NCI-H2107 (cell line): ENCODE measurements at places on chromosomes 2 and 18.

DNA sequence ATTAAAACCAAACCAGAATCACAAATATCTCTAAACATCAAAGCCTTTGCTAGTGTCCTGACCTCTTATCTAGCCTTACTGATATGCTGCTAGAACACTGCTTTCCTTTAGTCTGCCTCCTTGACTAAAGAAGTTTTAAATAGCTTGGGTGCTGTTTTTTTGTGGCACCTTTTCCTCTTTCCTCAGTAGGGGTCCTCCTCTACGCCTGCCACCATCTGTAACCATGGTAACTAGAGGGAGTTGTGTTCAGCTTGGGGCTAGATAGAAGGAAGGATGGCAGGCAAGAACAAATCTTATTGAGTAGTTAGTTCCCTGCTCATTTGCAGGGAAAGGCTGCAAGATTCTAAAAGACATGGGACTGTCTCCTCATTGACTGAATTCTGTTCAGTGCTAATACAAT is 86.0 kb downstream of the TAF4B start:
- DNase-seq = no peak

- no peak for DNase-seq
Measured at GRCh38 chr2:167335541-167335992, 447.3 kb downstream of the XIRP2 start.

GRCh38 chr2:125516496-125517109 is 1139.4 kb upstream of the GYPC start:
- no peak for DNase-seq

DNA sequence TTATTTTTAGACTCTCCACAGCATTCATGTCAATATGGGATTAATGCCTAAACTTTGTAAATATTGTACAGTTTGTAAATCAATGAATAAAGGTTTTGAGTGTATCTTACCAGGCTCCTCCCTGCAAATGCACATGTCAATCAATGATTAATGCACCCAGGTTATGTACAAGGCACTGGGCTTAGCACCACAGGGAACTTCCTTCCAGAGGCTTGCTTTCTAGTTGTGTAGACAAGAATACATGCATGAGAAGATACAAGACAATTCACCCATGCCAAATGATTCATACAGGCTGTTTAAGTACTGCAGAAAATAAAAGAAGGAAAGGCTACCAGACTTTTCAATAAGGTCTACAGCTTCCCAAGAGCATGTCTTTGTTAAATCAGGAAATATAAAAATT is 114.1 kb downstream of the MMADHC start:
- DNase-seq = no peak

GRCh38 chr18:28602391-28602790 is 425.5 kb upstream of the CDH2 start:
- no peak for DNase-seq

DNA sequence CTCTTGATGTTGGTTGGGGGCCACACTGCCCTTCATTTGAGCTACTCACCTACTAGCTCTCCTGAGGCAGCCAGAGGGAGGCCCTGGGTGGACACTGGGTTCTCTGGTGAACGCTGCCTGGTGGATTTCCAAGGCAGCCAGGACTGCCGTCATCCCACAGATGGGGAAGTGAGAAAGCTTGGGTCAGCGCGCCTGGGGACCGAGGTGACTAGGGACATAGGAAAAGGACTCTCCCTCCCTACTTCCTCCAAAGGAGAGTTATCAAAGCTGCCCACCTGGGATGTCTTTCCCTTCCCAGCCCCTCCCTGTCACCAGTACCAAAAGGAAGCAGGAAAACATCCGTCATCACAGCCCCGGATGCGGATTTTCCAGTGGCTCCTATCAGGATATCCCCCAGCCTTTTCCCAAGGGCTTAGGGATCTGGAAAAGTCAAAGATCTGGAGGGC is 3.8 kb upstream of the SEMA4C start:
- no peak for DNase-seq

GRCh38 chr18:77084688-77085035 is 47.9 kb downstream of the MBP start:
- DNase-seq = no peak

- no peak for DNase-seq
Measured at GRCh38 chr2:207161247-207162123, 4.3 kb downstream of the KLF7 start.

GRCh38 chr18:47601581-47602272 is 328.7 kb downstream of the SMAD2 start:
- DNase-seq = no peak

DNA sequence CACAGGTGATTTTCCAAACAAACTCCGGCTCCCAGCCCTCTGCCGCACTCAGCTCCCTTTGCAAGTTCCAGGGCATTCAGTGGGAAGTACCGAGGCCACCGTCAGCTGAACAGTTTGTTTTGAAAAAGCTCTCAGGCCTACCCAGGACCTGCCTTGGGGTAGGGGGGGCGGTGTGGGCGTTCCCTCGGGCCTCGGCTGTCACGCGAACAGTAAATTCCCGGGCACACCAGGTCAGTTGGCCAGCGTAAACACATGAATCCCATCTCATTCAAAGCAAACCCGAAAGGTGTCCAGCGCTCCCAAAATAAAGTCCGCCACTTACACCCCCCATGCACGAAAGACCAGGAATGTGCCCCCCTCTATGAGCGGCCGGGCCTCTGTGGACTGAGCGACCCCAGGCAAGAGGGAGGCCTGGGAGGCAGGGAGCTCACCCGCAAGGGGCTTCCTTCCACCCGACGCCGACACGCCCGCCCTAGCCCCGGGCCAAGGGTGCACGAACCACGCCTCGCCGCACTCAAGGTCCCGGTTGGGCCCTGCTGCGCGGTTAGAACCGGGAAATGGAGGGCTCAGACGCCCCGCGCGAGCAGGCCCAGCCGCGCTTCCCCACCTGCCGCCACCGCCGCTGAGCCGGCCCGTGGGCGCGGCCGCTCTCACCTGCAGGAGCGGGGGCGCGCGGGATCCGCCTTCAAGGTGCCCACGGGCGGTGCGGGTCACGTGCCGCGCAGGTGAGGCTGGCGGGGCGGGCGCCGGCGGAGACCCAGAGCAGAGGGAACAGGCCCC is at the start of gene WDSUB1:
TSS of gene WDSUB1 (minus strand) at position 775 of the 780 bp plus-strand sequence. CDS start 3,634 bp downstream, outside the sequence.
- DNase-seq = peak; percentile 26

GRCh38 chr2:24594283-24594682 is 103.2 kb downstream of the NCOA1 start:
- no peak for DNase-seq

DNA sequence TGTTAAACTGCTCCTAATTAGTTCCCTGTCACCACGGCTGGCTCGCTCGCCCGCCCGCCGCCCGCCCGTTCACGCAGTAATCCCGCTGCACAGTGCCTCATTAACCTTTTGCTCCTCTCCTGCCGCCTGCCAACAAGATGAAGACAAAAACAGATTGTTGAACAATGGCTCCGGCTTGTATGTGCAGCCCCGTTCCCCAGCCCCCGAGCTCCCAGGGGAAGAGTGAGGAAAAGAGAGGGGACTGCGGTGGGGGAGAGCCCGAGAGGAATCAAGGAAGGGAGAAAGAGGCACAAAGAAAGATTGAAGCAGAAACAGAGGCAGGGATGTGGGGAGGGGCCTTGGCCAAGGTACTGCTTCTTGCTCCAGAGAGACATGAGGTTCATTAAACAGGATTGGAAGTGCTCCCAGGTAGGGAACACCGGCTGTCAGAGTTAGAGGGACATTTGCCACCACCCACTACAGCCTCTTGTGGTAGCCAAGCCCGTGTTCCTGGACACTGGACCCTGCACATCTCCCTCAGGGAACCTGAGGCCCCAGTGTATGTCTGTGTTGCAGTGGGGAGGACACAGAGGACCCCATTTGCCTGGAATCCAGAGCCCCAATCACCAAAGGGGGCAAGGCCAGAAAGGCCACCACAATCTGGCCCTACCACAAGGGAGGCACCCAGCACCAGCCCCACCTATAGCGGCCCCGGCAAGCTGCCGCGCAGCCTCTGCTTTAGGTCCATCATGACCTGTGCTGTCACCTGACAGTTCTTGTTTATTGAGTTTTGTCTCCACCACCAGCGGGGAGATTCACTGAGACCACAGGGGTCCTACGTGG is 38.1 kb downstream of the EMX1 start:
- no peak for DNase-seq

DNA sequence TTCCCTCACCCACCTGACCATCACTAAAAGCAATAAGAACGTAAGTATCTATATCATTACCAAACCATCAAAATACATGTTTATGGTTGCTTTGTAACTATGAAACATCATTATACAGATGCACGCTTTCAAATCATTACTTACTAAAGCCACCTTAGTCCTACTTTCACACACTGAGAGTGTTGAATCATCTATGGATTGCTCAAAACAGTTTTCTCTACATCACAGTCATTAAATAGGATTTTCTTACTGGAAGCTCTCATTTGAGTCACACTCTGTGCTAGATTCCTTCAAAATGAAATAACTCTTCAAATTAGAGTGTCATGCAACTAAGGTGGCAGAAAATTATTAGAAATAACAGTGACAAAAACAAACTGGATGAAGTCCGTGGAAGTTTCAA is 878.4 kb downstream of the CPS1 start:
- DNase-seq = no peak

GRCh38 chr2:183035954-183036669 is 2.1 kb downstream of the NCKAP1 start:
- DNase-seq = no peak

DNA sequence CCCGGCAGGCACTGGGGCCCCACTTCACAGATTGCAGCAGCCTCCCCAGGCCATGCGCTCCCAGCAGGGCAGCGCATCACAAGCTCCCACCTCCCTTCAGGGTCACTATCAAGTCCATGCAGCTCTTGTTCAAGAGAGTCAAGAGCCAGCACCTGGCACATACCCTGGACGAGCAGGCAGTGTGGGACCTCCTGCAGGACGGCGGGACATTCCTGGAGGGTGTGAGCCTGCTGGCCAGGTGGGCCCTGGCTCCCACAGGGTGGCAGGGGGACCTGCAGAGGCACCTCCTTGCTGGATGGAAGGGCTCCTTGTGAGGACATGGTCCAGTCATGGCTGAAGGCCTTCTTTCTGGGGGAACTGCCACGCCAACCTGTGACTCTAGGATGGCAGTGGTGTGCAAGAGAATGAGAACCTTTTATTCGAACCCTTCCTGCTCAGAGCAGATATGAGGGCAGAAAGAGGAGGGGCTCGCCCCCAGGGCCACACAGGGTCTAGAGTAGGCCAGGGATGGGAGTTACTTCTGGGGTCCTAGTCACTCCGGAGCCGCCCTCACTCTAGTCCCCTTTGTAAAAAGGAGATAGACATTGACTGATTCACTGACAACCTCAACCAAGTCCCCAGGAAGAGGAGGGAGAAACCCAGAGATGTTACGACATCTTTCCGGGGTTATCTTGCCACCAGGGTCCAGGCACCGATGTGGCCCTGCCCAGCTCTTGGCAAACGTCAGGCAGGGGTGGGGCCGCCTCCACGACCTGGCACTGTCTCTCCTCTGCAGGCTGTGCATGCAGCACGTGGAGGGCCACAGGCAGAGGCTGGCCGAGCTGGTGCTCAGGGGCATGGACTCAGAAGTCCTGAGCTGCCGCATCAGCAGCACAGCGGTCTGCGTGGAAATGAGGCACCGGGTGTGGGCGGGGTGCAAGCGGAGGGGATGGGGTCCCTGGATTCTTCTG is 31.3 kb downstream of the HJURP start:
- no peak for DNase-seq

- no peak for DNase-seq
Measured at GRCh38 chr18:59065684-59066083, 74.0 kb upstream of the SEC11C start.

- DNase-seq = peak; percentile 59
Measured at GRCh38 chr2:156435718-156436496, at the start of gene GPD2. Gene GPD2, plus strand, starts transcription at chr2:156436379. Its CDS starts 39,727 bp downstream, at chr2:156476106.

- DNase-seq = no peak
Measured at GRCh38 chr2:8086357-8086756, 595.5 kb upstream of the ID2 start.

- DNase-seq = no peak
Measured at GRCh38 chr2:15527074-15527739, 33.9 kb downstream of the NBAS start.

GRCh38 chr2:240822280-240822847 is 2.3 kb upstream of the KIF1A start:
- DNase-seq = no peak

GRCh38 chr2:134139611-134140010 is 114.3 kb upstream of the MGAT5 start:
- no peak for DNase-seq

DNA sequence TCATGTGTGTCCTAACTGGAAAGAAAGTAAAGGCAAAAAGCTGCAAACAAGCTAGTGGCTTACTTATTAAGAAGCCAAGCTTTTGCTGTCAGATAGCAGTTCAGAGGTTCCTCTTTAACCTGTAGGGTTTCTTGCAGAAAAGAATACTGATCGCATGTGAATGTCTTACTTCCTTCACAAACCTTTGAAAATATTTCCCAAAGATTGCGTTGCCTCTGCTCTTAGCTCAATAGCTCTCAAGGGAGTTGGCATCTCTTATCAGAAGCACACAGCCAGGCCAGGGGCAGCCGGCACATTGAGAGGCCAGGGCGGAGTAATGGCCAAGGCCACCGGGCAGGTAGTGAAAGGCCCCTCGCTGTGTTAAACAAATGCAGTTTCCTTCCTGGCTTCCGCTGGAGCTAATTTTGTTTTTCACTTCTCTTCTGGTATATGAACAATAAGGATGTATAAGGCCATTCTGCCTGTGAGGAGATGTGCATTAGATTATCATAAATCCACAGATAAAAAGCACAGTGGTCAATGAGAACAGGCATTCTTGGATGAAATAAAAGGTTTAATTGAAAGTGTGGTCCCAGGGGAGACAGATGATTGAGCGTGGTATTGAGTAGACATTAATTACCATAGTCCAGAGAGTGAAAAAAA is 542.4 kb upstream of the NRP2 start:
- DNase-seq = no peak

DNA sequence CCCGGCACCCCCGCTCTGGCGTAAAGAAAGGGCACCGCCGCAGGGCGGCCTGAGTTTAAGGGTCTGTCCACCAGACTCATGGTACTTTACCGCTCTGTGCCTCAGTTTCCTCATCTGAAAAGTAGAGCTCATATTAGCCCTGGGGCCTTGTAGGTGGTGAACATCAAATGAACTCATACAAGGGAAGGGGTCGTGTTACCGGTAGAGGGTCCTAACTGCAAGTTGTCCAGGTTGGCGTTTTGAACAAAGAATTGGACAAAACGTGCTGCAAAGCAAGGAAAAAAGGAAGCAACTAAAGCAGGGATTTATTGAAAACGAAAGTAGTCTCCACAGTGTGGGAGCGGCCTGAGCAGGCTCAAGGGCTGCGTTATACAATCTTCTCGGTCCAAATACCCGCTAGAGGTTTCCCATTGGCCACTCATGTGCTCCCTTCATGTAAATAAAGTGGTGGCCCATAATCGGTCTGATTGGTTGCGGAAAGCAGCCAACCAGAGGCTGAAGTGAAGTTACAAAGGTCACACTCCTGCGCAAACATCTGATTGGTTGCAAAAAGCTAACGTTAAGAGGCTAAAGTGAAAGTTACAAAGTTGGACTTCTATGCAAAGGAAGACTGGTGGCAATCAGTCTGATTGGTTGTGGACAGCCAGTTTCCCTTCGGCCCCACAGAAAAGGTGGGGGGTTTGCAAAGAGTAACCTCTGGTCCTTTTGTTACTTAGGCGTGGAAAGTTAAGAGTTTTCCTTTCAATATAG is 80.7 kb upstream of the LDLRAD4 start:
- DNase-seq = no peak

- no peak for DNase-seq
Measured at GRCh38 chr2:49309461-49309860, 155.1 kb upstream of the FSHR start.
